ENCODE measurements at places on chromosomes 1 and 21.

DNA sequence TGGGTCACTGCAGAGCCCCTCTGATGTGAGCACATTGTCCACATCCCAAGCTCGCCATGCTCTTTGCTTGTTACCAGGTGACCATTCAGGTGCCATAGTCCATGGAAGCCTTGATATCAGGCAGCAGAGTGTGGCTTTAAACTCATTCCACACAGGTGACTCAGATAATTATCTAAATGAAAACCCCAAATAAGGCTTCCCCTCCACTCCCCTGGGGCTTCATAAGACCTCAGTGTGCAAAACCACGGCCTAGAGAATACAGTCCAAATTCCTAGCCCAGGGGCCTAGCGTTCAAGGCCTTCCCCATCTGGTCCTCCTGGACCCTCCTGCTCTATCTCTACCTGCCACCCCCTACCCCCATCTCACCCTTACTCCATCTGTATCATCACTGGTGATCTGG lies 97.1 kb downstream of the ARHGEF10L start:
- peak; percentile 65 for DNase-seq

DNA sequence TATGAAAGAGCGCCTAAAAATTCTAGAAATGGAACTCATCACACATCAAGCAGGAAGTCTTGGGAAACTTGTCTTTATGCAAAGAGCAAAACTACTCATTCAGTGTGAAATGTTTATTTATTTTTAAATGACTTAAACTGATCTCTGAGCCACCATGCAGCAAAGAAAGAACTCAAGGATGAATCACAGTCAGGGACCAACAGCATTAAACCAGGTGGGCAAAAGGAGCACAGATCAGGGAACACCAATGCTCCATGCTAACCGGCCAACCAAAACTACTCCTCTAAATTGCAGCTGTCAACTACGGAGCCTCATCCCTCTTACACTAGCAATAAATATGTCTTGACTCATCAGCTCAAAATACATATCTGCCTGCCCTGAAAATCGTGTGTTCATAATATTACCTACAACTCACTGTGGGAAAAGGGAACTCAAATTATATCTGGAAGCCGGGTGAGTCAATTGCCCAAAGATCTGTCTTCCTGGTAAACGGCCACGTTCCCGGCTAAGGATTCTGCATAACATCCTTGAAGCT lies 129.2 kb downstream of the PTPN14 start:
- DNase-seq: peak; percentile 99

- DNase-seq: peak; percentile 46
Observed at GRCh38 chr1:91883470-91883869, 2.5 kb downstream of the TGFBR3 start.

- DNase-seq: no peak
Observed at GRCh38 chr1:207897188-207897587, 13.7 kb downstream of the CD34 start.

GRCh38 chr1:37596182-37596667 lies 488 bp upstream of the GNL2 start:
- DNase-seq: no peak

DNA sequence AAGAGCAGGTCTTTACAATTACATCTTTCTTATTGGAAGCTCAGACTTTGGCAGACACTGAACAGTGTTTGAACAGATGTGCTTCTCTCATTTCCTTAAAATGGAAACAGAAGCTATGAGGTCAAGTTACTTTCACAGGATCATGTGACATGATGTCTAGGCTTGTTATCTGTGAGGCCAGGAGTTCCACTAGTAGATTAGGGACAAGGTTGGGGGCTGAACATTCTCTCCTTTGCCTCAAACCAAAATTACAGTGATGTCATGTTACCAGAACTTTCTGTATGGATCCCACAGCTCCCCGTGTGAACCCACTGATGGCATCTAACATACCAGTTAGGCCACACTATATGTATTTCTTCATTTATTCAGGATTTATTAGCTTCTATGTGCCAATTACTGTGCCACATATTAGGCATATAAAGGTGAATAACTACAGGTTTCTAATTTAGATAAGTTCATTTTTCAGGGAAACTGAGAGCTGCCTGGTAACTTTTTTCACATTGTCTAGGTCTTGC lies 6.0 kb downstream of the DYNLT5 start:
- DNase-seq: no peak

- peak; percentile 12 for DNase-seq
Observed at GRCh38 chr21:28644762-28645161, 347.9 kb downstream of the LTN1 start.

DNA sequence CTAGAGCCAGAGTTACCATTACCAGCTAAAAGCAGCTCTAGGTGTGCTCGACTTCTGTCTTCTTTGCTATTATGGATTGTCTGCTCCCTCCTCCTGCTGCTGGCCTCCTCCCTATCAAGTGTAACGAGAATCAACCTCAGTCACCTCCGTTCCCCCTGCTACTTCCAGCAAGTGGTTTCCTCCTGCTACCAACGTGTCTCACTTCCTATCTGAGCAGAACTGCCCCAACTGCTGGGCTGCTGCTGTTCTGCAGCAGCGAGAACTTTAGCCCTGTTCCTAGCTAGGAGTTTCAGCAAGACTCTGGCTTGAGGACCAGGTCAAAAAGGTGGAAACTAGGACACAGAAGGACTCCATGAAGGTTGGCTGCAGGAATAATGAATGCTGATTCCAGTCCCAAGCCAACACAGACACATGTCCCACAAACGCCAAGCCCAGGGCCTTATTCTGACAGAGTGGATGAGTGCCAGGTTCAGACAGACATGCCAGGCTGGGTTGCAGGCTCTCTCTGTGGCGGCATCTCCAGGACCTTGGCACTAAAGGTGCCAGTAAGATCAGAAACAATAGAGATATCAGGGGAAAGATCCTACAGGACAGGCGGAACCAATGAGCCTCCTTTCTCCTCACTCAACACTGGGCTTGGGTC lies 46.9 kb downstream of the CD34 start:
- no peak for DNase-seq

GRCh38 chr1:7274256-7274655 lies 489.0 kb downstream of the CAMTA1 start:
- no peak for DNase-seq

GRCh38 chr21:36992671-36993070 lies 13.8 kb upstream of the RIPPLY3 start:
- no peak for DNase-seq

- DNase-seq: peak; percentile 14
Observed at GRCh38 chr1:6033986-6034749, 11.5 kb upstream of the KCNAB2 start.

DNA sequence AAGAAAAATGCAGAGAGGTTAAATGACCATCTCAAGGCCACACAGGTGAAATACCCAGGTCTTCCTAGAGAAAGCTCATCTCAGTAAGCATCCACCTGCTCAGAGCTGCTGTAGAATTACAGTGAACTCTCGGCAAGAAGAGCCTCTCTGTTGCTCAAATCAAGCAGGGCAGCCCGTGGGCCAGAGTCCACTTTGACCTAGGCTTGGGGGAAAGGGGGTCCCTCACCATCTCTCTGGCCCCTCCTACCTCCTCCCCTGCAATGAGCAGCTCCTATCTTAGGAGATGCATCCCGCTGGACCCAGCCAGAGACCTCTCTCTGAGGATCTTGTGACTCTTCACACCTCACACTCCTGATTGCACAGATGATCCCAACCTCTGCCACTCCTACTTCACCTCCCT lies 364.7 kb downstream of the PTPRU start:
- DNase-seq: no peak

DNA sequence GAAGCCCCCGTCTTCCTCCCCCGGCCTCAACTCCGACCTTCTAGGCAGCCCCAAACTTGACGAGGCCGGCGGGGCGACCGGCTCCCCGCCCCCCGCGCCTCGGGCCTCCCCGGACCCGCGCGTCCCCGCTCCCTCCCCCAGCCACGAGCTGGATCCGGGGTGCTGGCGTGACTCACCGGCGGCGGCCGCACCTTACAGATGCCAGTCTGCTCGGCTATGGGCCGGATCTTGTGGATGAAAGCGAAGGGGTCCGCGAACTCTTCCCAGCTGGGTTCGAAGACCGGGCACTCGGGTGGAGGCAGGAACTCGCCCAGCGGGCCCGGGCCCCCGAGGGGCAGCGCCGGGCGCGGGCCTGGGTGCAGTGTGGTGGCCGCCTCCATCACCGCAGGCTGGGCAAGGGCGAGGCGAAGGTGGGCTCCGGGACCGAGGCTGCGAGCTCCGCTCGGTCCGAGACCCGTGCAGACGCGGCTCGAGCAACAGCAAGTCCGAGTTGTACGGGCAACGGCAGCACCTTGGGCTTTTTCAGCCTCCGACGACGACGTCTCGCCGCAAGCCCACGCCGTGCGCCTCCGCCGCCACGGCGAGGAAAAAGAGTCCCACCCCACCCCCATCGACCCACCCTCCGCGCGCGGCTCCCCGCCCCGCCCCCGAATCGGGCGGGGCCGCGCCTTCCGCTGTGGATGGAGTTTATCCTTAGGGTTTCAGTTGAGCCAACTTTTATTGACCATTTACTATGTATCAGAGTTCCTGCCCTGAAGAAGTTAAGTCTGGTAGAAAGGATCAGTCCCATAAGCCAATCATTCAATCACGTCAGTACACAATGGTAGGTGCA lies at the start of gene KDM5B:
Gene KDM5B, minus strand, starts transcription at position 496 of the 832 bp plus-strand sequence. Its CDS starts 116 bp downstream, at position 380.
- DNase-seq: peak; percentile 63

- no peak for DNase-seq
Observed at GRCh38 chr1:248812736-248813425, 12.8 kb downstream of the SH3BP5L start.

GRCh38 chr1:96466842-96467241 lies 254.7 kb upstream of the PTBP2 start:
- no peak for DNase-seq

DNA sequence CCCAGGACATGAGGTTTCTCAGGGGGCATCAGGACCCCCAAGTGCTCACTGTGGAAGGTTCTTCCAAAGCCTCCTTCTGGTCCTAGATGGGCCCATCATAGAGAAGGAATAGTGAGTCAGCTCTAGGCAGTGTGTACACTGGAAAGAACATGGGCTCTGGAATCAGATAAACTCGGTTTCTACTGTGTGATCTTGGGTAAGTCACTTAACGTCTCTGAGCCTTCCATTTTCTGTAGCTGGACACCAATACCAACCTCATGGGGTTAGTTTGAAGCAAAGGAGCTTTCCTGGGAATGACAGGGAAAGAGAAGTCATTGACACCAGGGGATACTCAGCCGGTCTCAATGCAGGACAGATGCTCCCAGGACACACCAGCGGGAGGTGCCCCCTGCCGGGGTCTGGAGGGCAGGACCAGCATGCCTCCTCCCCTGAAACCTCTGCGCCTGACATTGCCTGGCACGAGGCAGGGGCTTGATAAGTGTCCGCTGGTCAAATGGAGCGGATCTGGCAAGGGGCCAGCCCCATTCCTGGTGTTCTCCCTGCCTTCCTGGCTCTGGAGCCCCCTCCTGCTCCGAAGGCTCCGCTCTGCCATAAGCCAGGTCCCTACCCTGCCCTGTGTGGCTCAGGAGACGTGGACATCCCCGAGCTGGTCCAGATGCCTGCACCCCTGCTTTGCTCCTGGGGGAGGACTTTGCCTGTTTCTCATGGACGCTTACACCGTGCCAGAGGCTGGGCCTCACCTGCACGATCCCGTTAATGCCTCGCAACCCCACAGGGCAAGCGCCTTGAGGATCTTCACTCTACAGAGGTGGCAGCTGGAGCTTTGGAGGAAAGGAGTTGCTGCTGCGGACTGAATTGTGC lies 52.8 kb downstream of the EDN2 start:
- no peak for DNase-seq

All from LHCN-M2 (cell line).